ENCODE measurements at places on chromosomes 3 and 15.

GRCh38 chr3:9647450-9647849, 1.9 kb upstream of the MTMR14 start:
- no peak for DNase-seq

DNA sequence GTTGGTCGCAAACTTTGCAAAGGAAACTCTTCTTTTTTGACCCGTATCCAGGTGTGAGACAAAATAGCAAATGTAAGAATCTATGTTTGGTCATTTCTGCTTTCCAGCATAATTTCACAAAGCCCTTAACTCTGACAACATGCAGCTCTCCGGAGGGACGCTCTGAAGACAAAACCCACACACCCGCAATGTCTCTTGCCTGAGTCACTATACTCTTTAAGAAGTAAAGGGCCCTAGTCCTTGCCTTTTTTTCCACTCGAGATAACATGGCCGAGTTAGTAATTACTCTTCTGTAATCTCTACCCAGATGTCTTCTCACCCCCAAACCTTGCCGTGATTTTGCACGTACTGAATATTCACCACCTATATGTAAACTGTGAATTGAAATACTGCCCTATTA, 115.7 kb upstream of the ADAMTS9 start:
- DNase-seq = no peak

GRCh38 chr3:105422645-105423044, 55.9 kb downstream of the ALCAM start:
- DNase-seq = no peak

GRCh38 chr15:38207621-38208020, 45.0 kb upstream of the SPRED1 start:
- DNase-seq = no peak

DNA sequence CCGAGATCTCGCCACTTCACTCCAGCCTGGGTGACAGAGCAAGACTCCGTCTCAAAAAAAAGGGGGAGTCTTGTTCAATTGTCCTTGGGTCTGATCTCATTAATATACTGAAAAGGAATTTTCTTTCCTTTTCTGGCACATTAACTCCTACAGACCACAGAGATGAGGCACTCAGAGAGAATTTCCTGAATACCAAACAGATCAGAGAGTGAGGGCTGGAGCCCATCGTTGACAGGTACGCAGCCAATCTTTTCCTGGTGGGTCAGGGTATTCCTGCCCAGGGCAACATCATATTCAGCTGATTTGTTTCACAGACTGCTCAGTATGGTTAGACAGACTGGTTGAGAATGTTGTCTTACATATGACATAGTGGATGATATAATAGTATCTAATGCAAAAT, 82.8 kb upstream of the TNFSF10 start:
- DNase-seq = no peak

All from activated naive CD4-positive, alpha-beta T cell treated with anti-CD3 and anti-CD28 coated beads, Interleukin-2, amount 50 U/mL, for 16 hours (primary cell).